Stimulated activated CD4-positive, alpha-beta T cell treated with anti-CD3 and anti-CD28 coated beads, Interleukin-4, amount 100 ng/mL, for 1 hour (primary cell): ENCODE measurements at places on chromosomes 5 and 9.

DNA sequence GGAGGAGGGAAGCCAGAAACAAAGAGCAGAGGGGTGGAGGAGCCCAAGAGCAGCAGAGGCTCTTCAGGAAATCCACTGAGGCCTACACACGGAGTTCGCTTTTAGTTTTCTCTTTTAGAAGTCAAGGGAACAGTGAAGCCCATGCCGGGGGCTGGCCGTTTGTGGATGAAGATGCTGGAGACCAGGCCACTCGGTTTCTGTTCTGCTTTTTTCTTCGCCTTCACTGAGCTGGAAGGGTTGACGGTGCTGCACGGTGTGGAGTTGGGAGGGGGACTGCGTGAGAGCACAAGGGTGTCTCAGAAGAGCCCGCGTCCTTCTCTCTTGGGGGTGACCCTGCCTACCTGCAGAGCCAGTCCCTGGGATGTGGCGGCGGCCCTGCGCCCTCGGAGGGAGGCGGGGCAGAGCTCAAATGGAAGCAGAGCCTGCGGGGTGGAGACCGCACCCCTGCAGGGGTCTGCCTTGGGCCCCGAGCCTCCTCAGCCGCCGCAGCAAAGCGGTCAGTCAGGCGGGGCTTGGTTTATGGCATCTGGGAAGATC is 68.5 kb upstream of the CACNA1B start:
- DNase-seq, result no peak

GRCh38 chr5:396531-396961 is 46.4 kb upstream of the EXOC3 start:
- DNase-seq, result no peak

DNA sequence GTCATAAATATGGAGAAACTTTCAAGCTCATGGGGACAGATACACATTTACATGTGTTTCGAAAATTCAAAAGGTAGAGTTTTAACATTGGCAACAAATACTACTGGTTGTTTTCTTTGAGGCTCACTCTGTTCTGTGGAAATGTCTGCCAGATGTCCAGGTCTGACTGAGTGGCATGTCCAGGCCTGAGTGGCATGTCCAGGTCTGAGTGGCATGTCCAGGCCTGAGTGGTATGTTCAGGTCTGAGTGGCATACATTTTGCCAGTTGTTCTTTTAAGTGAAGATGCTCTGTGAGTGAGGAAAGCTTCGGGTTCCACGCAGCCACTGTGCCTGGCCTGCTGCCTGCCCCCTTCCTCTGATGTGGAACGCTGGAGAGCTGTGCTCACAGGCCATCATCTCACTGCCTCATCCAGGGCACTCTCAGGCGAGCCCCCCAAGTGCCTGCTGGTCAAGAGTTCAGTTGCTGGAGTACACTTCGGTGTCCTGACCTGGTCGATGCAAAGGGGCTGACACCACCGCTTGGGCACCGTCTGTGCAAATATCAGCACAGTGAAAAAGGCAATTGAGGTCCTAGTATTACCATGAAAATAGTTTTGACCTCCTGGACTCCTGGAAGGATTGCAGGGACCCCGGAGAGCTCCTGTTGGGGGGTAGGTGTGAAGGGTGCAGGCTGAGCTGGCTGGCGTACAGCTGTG is 89.9 kb downstream of the EHMT1 start:
- no peak for DNase-seq

DNA sequence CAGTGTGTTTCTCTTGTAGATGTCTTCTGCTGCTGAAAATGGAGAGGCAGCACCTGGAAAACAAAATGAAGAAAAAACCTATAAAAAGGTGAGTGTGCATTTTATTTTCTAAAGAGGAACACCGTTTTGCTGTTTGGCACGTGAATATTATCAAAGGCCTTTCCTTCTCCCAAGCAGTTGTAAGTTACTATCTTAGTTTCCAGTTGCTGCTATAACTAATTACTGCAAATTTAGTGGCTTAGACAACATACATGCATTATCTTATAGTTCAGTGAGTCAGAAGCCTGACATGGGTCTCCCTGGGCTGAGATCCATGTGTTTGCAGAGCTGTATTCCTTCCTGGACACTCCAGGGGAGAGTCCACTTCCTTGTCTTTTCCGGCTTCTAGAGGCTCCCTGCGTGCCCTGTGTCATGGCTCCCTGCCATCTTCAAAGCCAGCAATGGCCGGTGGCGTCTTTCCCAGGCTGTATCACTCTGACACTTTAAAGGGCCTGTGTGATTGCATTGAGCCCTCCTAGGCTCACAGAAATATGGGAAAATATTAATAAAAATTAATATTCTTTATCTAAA is 117.6 kb downstream of the PIP5K1B start:
- DNase-seq, result no peak

DNA sequence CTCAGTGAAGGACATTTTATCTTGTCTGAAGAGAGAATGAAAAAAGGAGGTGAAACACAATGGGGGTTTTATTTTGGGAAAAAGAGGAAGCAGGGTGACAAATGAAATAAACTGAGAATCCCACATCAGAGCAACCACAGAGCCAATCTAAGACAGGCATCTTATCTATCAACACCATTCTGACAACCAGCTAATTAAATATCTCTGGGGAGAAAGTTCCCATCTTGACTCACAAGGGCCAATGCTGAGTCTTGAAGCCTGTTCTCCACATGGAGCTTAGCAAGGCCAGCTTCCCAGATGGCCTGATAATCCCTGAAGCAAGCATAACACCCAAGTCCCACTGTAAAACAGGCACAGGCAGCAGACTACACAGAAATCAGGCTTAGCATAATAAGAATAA is 30.4 kb downstream of the DPYSL3 start:
- no peak for DNase-seq

GRCh38 chr5:92470770-92471169 is 1087.7 kb upstream of the ARRDC3 start:
- DNase-seq, result no peak

GRCh38 chr9:84891924-84892323 is 222.4 kb downstream of the NTRK2 start:
- DNase-seq, result no peak

DNA sequence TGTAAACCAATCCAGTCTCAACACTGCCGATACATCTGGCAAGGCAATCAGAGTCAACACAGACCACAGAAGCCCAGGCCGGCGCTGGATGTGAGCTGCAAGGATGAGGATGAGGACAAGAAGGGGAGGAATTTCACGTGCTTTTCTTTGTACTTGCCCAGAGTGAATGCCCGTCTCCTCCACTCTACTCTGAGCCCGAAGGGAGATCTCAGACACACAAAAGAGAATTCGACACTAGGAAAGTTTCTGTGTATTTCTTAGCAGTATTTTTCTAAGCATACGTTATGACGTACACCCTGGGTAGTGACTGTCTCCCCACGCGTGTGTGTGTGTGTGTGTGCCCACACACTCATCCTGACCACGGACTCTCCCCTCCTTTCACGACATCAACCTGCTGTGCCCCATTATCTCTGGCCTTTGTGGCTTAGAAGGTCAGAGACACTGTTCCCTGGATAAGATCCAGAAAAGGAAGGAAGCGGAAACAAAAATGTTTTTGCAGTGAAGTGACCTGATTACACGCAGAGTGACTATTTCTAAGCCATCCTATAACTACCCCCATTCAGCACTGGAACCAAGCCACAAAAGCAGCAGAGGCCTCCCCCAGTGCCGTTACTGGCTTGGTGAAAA is 227.3 kb upstream of the DAPK1 start:
- DNase-seq, result no peak

DNA sequence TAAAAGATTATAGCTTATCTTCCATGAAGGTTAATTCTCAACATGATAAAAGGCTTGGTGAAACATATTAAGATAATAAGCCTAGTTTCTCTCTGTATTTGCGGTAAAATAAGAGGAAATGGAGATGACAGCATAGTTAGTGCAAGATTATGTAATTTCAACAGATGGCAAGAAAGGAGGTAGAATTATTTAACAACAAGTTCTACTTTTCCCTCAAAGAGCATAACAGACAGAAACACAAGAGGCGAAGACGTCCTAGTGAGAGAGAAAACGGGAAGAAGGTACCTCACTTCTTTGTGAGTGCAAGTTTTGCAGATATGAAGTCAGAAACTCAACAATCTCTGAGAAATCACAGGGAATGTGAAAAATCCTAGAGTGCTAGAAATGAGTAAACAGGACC is 144.8 kb upstream of the ADCY2 start:
- no peak for DNase-seq

- DNase-seq, result peak; percentile 22
Observed at GRCh38 chr5:141430332-141431113, at the start of gene PCDHGA12. TSS of gene PCDHGA12 (plus strand) at chr5:141430507. CDS start at chr5:141430760, 253 bp downstream.

GRCh38 chr9:133264235-133264764 is 10.7 kb downstream of the ABO start:
- no peak for DNase-seq

DNA sequence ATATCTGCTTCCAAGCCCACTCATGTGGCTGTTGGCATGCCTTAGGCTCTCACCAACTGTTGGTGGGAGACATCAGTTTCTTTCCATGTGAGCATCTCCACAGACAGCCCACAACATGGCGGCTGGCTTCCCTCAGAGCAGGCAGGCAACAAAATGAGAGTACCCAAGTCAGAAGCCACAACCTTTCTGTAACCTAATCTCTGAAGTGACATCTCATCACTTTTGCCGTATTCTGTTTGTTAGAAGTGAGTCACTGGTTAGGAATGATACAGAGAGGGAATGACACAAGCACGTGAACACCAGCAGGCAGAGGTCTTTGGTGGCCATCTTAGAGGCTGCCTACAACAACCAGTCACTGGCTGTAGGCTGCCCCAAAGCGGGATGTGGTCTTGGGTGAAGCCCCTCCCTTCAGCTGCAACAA is 88.6 kb upstream of the RASGRF2 start:
- no peak for DNase-seq

GRCh38 chr5:69024241-69024651 is 69.6 kb upstream of the SLC30A5 start:
- DNase-seq, result no peak

- no peak for DNase-seq
Observed at GRCh38 chr9:128153060-128153946, 4.0 kb downstream of the LCN2 start.

DNA sequence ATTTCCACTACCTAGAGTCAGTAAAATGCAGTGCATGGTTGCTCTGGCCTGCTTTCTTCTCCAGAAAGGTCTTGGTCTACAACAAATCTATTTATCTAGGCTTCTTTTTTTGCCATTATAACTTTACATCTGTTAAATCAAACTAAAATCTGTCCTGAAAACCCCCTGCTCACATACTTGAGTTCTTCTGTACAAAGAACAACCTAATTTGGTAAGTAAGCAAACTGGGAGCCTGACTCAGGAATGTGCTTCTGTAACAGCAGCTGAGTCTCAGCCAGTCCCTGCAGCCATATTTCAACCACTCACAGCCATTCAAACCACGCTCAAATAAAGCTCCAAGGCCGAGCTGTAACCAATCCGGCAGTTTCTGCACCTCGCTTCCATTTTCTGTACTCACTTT is 95.8 kb downstream of the PLPP1 start:
- DNase-seq, result no peak

GRCh38 chr5:11012295-11012694 is 251.3 kb upstream of the DAP start:
- no peak for DNase-seq

- DNase-seq, result no peak
Observed at GRCh38 chr5:133390416-133391353, 221.7 kb downstream of the FSTL4 start.

- DNase-seq, result no peak
Observed at GRCh38 chr5:45038366-45038987, 229.7 kb downstream of the MRPS30 start.

DNA sequence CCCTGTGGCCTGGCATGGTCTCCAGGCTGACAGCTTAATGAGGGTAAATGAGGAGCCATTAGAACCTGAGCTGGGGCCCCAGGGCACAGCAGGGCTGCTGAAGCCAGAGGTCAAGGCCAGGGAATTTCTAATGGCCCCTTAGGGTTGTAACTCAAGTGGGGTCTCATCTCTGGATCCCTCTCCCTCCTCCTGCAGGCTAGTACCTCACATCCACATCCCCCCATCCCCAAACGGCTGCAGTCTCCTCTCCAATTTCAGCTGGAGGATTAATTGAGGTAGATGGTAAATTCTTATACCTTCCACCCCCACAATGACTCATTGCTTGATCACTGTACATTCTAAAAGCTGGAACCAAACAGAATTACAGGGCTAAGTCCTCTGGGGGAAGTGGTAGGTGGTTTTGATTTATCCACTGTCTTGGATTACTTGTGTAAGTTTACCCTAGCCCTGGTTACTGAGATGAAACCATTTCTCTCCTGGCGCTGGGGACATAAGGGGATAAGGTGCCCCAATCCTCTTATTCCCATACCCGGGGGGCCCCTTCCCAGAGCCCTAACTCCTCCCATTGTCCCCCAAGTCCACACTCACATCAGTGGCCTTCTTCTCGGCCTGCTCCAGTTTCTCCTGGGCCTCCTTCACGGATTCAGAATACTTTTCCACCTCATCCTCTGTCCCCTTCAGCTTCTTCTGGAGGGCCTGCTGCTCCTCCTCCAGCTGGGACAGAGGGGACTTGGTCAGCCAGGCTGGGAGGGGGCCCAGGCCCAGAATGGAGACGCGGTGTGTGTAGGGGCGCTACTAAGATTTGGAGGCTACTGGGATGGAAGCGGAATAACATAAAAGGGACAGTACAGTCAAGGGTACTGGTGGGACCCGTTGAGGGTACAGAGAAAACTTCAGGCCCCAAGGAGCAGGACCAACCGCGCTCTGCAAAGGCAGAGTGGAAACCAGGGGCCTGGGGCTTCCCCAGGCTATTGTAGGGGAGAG is 875 bp downstream of the TPM2 start:
- no peak for DNase-seq

DNA sequence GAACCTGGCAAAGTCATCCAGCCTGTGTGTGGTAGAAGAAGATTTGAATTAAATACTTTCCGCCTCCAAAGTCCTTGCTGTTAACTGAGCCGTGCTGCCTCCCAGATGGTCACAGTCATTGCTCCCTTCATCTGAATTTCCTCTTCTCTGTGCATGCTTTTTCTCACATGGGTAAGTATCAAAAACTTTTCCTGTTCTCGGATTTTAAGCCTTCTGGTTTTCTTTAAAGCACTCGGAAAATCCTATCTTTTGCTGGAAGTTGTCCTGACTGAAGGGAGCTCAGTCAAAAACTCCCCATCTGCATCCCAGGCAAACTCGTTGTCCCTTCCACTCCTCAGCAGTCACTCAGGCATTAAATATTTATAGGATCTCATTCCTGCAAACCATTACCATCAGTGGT is 290.0 kb upstream of the PIK3R1 start:
- DNase-seq, result no peak

- no peak for DNase-seq
Observed at GRCh38 chr9:94821098-94821887, 94.8 kb downstream of the AOPEP start.

DNA sequence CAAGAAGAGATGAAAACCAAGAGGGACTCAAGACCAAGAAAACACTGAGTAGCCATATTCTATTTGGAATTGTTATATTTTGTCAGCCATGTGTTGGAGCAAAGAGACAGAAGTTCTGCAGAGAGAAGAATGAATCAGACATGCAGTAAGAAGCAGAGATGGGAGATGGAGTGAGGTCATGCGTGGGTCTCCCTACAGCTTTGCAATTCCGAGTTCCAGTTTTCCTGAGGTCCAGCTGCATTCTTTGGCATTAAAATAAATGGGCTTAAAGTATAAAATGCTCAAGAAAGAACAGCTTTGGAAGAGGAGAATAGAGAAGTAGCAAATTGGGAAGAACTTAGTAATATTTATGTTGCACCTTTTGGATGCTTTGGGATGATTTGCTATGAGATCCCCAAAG is 361.6 kb downstream of the NPR3 start:
- DNase-seq, result no peak
